ENCODE measurements at places on chromosomes 16 and 17.

DNA sequence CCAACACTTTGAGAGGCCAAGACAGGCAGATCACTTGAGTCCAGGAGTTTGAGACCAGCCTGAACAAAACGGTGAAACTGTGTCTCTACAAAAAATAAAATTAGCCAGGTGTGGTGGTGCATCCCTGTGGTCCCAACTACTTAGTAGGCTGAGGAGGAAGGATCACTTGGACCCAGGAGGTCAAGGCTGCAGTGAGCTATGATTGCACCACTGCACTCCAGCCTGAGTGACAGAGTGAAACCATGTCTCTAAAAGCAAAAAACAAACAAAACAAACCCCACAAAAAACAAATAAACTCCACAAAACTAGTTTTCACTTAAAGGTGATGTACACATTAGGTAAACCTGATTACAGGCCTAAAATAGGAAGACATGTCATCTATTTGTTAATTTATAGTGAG is 40.3 kb downstream of the MARVELD3 start:
- DNase-seq: no peak

GRCh38 chr17:66467766-66468165 is 165.4 kb downstream of the PRKCA start:
- DNase-seq: no peak

DNA sequence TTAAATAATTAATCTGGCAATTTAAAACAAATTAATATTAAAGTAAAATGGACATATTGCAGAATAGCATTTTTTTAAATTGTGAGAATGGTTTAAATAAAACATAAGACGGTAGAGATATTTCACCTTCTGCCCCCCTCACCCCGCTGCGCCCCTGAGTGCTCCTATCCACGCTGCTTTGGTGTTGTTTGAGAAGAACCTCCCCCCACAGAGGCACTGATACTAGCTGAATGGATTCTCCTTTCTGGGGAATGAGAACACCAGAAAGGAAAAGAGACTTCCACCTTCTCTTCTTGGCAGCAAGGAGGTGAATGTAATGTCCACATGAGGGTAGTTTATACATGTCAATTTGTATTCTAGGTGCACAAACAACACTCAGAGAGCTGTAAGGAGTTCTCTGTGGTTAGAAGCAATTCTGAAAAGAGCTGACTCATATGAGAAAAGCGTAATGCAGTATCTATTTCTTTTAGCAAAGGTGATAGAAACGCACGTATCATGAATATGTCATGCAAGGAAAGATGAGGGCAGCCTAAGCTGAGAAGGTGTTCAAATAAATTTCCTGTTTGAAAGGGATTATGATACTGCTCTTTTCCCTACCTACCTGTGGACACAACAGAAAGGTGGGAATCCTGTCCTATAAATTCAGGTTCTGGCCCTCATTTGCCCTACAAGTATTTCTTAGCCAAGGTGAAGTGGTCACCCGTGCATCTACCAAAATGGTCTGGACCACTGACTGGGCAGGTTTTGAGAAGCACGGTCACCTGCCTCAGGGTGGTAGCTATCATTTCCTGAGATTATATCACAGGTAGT is 126.9 kb downstream of the PARN start:
- no peak for DNase-seq

DNA sequence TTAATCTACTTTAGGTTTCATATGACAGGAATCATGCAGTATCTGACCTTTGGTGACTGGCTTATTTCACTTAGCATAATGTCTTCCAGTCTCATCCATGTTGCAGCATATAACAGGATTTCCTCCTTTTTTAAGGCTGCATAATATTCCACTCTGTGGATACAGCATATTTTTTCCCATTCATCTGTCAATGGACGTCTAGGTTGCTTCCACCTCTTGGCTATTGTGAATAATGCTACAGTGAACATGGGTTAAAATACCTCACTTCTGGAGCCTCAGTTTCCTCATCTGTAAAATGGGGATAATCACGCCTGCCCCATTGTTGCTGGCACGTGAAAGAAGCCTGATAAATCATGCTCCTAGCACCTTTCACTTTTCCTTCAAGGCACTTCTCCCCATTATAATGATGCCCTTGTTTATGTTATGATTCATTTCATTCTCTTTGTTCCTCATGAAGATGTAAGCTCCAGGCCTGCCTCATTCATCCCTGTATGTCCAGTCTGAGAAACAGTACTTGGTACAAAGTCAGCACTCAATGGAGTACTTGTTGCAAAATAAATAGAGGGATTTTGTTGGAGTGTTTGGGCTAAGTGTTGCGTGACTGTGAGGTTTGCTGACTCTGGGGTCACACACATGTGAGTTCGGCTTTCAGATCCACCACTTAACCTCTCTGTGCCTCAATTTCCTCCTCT is 59.6 kb downstream of the ABAT start:
- no peak for DNase-seq

DNA sequence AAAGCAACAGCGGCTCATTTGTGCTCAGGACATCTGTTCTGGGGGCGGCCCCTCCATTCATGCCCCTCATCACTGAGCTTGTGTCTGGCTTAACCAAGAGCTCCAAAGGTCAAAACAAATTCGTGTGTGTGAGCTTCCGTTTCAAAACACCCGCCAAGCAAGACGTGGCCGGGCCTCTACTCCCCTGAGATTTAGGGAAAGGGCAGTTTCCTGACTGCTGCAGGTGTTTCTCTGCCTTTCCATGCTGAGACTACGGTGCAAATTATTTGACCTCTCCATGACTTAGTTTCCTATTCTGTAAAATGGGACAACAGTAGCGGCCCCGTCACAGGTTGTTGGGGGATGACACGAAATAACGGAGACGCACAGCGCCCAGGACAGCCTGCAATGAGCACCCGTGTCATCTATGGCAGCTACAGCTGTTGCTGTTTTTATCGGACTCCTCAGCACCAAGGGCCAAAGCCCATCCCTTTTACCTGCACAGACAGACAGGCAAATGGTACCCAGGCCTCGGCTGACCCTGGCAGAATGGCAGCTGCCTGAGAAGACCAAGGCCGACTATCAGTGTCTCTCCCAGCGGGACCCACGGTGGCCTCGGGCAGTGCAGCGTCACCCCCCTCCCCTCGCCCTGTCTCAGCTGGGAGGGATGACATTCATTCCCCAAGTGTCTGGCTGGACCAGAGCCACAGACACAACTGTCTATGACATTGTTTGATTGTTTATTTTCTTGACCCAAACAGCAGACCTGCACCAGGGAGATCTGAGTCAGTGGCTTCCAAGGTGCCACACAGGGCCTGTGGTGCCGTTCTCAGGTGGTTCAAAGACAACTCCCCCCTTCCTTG is 50.7 kb upstream of the DOC2B start:
- peak; percentile 7 for DNase-seq

DNA sequence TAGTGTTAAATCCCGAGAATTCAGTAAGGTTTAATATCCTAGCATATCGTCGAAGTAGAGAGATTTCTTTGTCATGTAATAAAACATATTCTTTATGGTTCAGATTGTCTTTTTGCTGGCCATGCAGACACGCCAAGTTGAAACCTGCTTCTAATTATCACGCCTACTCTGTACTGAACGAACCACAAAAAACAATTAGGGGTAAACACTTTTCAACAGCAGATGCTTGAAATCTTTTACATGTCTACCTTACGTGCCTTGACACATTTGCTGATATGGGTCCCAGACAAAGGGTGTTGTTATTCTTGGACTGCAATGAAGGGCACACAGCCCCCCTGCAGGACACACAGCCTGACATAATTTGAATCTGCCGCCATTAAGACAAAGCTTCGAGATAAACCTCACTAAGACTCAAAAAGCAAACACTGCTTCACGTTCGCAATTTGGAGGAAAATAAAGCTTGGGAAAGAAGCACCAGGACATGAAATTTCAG is 13.3 kb downstream of the WIPI1 start:
- DNase-seq: no peak

- no peak for DNase-seq
Observed at GRCh38 chr17:9322326-9322725, 253.3 kb downstream of the STX8 start.

DNA sequence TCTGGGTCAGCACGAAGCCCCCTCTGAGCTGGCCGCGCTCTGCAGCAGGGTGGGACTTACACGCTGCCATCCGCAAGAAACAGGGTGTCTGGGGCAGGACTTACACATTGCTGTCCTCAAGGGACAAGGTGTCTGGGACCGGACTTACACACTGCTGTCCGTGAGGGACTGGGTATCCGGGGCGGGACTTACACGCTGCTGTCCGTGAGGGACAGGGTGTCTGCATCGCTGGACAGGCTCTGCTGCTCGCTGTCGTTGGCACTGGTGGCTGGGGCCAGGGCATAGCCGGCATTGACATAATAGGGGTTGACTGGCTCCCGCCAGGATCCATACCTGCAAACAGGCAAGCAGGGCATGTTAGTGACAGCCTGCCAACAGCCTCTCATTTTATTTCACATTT is 31.4 kb downstream of the PDIA2 start:
- no peak for DNase-seq

- DNase-seq: no peak
Observed at GRCh38 chr16:74046524-74046923, 250.1 kb upstream of the PSMD7 start.

DNA sequence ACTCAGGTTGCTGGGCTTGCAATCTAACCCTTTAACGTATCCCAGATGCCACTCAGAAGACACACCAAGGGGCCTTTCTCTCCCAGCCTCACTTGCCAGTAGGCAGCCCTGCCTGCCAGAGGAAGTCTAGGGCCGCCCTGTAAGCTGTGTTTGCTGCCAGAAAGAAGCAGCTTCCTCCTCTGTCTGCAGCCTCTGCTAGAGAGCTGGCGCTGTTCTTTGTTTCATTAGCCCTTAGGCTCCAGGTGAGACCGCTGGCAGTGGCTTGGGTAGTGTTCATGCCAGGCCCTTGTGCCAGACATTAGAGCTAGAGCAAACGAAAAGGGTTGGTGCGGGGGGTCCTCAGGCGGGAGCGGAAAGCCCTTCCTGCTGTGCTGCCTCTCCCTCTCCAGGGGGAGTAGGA is 8.9 kb downstream of the CTRL start:
- DNase-seq: no peak

DNA sequence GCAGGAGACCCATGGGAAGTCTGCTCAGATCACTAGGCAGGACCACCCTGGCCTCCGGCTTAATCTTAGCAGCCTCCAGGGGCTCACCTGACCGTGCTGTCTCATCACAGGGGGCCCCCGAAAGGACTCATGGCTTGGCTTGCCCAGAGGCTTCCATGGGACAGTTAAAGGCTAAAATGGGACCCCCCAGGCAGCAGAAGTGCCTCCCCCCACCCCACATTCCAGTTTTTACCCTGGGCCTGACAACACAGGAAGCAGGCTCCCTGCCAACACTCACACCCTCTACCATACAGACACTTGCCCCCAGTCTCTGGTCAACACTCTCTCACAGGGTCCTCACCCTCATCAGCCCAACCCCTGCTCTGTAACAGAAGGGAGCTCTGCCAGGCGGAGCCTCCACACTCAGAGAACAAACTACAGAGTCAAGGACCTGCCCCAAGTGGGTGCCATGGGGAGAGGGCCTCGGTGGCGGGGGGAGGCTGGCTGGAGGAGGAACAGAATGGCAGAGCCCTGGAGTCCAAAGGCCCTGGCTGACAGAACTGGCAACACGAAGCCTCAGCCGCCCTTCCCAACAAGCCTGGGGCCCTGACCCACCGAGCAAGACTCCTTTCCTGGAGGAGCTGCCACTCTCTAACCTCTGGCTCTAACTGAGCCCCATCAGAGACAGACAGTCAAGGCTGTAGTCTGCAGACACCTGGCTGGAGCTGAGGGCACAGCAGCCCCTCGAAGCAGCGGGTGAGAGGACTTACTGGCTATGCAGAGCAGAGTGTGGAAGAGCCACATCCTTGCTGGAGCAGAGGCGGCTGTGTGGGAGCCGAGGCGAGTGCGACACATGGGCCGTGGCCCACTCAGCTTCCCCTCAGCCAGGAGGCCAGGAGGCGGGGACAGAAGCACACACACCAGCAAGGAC is at the start of gene ITGAE:
TSS of gene ITGAE (minus strand) at position 827 of the 910 bp plus-strand sequence. CDS start at position 783, 44 bp downstream.
- no peak for DNase-seq

DNA sequence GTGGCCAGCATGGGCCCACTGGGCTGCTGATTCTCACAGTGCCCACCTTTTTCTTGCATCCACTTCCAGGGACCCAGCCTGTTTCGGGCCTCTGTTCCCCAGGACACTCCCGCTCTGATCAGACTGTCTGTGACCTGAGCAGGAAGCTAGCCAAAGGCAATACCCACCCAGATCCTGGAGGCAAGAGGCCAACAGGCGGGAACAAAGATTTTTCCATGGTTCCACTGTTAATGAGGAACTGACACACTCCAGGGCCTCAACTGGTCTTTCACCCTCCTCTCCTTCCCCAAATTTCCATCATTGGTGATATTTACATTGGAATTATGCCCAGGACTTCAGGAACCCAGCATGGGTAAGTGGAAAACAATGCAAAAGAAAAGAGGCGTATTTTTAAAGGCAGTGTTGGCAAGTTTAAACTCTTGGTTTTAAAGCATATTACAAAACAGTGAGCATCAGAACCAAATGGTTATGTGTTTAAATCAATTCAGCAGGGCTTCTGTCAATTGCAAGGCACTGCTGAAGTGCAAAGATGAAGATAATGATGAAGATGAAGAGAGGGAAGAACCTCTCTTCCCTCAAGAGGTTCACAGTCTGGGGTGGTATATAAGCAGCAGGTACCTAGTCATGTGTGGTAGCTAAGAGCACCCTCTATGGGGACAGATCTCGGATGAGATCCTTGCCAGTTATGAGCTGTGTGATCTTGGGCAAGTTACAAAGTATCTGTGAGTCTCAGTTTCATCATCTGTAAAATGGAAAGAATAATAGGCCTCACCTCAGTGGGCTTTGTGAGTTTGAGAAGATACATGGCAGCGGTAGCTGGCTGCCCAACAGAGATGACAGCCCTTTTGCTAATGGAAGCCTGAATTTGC is 14.4 kb upstream of the ATP2A3 start:
- peak; percentile 47 for DNase-seq

DNA sequence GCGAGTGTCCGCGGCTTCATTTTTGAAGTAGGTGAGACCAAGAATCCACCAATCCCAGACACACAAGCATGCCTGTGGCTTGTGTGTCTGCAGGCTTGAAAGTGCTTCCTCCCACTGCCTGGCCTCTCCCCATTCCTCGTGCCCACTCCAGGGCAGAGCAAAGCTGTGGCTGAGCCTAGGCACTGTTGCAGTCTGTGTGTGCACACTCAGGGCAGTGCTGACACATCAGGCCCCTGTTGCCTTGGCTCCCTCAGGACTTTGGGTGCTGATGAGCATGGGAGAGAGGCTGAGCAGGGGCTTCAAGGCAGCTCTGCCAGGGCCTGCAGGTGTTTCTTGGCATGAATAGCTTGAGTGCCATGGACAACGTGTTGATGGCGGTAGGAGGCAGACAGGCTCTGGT is 776.7 kb downstream of the CDH11 start:
- DNase-seq: no peak

GRCh38 chr17:61174310-61174709 is 225.3 kb upstream of the TBX2 start:
- DNase-seq: no peak
